ENCODE measurements at places on chromosomes 16 and 17. TPM values are rescaled to one million over a fixed set of nuclear protein-coding genes. Genes with fewer than 3 reads are reported as not detected.

GRCh38 chr16:64278196-64278595, 843.7 kb downstream of the CDH11 start:
- DNase-seq: no peak

DNA sequence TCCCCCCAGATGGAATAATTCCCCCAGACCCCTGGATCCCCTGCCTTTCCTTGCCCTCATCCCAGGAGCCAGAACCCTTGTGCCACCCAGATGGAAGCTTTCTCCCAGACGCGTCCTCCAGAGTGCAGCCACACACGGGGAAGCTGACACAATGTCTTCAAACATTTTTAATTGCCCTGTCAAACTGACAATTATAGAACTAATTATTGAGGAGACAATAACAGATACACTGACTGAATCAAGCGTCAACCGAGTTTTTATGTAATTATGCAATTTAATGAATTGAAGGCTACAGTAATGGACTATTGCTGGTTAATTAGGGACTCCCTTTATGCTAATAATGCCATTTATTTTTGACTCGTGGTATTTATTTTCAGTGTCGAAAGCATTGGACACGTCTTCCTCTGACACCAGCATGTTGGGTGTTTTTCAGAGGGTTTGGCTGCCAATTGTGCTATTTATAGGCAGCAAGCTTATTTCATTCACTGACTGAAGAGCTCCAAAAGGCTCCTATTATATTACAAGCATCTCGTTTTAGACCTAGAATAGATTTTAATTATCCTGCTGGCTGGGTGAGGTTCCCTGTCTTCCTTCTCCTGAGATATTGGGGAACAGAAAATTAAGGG, 298.2 kb upstream of the C16orf82 start:
- no peak for DNase-seq

GRCh38 chr16:68481636-68482035, 33.3 kb upstream of the SMPD3 start:
- no peak for DNase-seq

DNA sequence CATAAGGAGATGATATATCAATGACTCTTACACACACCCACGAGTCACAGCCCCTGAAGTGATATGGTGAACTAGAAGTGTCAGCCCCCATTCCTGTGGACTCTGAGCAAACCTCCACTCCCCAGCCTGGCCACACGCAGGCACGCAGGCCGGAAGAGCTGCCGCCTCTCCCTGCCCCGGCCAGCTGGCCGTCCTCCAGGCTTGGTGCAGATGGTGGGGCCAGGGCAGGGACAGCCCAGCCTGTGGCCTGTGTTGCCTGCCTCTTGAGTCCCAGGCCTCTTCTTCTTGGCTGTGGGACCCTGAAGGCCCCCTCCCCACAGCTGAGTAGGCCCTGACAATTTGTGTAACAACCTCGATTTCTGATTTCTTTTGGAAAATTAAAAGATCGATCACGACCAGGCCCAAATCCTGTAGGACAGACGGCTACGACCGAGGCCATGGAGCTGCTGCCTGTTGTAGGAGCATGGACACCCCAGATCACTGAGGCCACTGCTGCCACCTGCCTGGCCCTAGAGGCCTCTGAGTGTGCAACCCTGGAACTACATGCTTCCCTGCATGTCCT, 10.0 kb upstream of the MPRIP start:
- peak; percentile 37 for DNase-seq

DNA sequence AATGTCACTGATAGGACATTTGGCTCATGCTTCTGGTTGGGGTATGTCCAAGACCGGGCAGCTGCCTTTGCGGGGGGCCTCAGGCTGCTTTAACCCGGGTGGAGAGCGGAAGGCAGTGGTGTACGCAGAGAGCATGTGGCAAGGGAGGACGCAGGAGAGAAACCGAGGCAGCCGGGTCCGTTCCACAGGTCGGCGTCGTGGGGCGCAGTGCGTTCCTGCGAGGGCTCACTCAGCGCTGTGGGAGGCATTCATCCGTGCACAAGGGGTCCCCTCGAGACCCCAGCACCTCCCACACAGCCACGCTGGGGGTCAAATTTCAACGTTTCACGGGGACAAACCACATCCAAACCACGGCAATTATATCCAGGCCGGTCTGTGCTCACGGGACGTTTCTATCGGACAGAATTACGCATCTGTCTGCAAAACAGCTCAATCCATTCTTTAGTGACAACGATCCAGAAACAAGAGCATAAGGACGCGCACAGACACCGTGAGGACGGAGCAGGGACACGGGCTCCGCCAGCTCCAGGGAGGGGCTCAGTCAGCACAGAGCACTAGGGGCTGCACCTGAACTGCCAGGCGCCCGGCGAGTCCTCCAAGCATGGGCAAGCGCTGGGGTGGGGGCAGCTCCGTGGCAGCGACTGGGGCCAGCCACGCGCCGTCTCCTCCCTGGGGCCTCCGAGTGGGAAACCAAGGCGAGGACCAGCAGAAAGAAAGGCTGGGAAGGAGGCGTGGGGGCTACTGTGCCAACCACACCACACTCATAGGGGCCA, 108.4 kb upstream of the METRNL start:
- DNase-seq: no peak

The NOTUM gene
- 0.31 TPM for total RNA-seq

The PAQR4 gene
- total RNA-seq: 19.7 TPM

All from occipital lobe (tissue), 3 donors.